RKO (cell line): ENCODE measurements at places on chromosomes 3 and 15.

DNA sequence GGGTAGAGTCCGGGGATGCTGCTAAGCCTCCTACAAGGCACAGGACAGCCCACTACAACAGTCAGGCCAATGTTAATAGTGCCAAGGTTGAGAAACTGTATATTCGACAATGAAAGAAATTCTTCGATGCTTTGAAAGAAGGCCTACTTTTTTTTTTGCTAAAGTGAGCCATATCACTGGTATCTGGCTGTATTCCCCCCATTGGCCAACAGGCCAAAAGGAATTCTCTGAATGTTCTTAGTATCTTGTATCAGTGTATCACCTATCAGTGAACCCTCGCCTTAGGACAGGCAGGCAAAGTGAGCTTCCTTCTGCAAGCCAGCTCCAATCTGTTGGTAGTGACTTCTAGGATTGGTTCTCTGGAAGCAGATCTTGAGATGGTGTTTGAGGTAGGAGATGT, 74.2 kb downstream of the SNTN start:
- DNase-seq = no peak

DNA sequence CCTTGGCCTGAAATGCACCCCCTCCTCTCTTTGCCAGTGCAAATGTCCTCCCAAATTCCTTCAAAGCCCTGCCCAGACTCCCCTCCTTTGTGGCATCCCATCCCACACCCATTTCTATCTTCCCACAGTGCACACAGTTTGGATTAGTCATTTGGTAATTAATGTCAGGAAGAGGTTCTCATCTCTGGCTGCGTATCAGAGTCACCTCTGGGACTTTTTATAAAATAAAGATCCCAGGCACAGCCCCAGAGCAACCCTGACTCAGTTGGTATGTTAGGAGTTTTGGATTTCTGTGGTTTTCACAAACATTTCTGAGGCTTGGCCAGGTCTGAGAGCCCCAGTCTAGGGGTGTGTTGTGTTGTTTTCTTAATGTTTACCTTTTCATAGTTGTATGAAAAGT, 41.6 kb downstream of the C3orf20 start:
- DNase-seq = no peak

- DNase-seq = no peak
Measured at GRCh38 chr3:132448216-132448961, 31.1 kb downstream of the DNAJC13 start.

DNA sequence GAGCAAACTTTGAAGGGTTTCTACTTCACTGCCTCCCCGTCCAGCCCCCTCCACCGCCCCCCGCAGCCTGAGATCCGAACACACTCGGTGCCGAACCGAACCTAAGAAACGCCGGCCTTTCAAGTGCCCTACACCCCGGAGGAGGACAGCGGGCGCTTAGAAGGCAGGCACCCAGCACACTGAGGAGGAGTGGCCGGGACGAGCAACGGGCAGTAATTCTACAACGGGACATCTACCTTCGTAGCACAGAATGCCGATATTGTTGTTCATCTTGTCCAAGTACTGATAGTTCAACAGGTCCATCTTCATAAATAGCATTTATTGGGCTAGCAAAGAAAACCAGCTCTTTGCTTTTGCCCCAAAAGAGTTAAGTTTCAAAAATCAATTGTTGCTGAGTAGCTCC, 513 bp downstream of the VGLL4 start:
- DNase-seq = peak; percentile 69

DNA sequence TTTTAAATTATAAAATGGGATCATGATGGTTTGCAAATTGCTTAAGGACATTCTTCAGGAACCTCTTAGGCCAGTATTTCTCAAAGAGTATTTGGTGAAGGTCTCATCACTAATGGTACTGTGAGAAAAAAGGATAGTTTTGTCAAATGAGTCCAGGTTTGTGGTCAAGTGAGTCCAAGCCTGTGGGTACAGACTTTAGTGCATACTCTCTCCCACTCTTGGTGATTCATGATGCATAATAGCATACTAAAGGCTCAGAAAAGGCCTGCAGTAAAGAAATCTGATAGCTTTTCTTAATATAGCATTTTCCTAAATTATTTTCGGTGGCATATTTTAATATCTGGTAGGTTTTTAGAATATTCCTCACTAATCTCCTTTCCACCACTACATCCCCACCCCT, 20.0 kb downstream of the BOC start:
- DNase-seq = peak; percentile 55

DNA sequence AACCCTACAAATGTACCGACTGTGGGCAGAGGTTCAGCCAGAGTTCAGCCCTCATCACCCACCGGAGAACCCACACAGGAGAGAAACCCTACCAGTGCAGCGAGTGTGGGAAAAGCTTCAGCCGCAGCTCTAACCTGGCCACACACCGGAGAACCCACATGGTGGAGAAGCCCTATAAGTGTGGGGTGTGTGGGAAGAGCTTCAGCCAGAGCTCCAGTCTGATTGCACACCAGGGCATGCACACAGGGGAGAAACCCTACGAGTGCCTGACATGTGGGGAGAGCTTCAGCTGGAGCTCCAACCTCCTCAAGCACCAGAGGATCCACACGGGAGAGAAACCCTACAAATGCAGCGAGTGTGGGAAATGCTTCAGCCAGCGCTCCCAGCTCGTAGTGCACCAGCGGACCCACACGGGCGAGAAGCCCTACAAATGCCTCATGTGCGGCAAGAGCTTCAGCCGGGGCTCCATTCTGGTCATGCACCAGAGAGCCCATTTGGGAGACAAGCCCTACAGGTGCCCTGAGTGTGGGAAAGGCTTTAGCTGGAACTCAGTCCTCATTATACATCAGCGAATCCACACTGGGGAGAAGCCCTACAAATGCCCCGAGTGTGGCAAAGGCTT, 20.7 kb downstream of the ZSCAN2 start:
- DNase-seq = no peak

GRCh38 chr3:25665315-25666280, 891 bp upstream of the TOP2B start:
- DNase-seq = peak; percentile 22

DNA sequence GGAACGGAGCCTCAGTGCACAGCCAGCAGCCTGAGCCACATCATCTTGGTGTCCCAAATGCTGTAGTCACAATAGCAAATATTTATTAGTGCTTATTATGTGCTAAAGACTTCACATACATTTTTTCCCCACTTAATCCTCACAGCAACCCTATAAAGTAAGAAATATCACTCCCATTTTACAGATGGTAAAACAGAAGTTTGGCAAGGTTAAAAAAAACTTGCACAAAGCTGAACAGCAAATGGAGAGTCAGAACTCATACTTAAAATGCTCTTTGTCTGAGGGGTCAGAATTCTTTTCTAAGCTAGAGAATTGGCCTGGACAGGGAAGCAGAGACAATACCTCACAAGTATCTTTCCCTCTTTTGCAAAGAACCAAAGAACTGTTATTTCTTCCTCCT, 30.9 kb upstream of the THRB start:
- DNase-seq = no peak
